Stimulated activated CD8-positive, alpha-beta memory T cell treated with anti-CD3 and anti-CD28 coated beads, Interleukin-4, amount 100 ng/mL, for 1 hour (primary cell): ENCODE measurements at places on chromosomes 4 and X.

DNA sequence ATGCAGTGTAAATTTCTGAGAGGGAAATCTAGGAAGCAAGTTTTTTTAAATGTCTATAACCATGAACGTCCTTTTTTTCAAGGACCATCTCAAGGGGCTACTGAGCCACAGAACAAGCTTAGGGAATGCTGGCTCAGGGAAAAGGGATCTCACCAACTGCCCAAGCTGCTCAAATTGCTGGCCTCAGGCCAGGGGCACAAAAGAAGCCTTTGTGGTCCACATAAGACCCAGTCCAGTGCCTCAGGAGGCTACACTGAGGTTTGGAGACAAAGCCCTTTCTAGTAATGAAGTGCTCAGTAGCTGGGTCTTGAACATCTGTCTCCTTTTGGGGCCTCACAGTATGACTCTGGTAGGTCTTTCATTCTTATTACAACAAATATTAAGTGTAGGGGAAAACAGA, 305.5 kb downstream of the RAB28 start:
- DNase-seq = no peak

DNA sequence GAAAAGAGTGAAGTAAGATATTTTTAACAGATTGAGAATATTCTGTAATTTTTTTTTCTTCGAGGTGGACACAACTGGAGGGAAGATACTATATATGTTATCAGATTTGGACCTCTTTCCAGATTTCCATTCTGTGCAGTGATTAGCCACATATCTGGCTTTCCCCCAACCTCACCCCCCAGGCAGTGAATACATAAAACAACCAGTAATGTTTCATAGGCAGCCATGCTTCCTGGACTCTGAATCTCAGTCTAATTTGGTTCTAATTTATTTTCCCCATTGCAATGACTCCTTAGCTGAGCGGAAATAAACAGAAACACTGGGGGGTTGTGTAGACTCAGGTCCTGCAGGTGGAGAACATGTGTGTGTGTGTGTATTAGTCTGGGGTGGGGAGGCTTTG, 226.5 kb downstream of the FBXW7 start:
- DNase-seq = no peak

GRCh38 chrX:39249999-39250398, 448.7 kb downstream of the MID1IP1 start:
- no peak for DNase-seq

DNA sequence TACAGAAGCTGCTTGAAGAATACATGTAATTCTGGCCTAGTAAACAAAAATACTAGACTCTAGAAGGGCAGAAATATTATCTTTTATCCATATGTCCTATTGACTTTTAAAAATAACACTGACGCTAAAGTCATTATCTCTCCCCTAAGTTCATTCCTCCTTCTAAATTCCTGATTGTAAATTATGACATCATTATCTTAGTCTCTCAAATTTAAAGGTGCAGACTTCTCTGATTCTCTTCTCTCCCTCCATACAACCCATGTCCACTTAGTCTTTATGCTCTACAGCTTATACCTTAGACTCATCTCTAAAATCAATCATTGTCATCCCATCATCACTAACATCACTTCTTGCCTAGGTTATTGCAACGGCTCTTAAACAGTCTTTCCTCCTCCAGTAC, 327.9 kb upstream of the GRIA3 start:
- no peak for DNase-seq

DNA sequence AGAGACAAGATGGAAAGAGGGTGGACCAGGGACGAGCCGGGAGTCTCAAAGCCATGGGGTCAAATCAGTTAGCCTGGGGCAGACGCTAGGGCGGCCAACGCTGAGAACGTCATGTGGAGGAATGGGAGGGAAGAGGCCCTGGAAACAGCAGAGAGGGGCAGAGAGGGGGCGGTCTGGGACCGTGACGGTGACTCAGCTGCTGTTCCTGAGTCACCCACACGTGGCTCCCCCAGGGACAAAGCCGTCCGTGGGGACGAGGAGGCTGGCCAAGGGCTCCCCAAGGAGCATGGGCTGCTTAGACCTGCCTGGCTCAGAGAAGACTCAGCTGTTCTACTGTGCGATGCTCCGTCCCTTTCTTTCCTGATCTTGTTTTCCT, 108.4 kb upstream of the LRPAP1 start:
- no peak for DNase-seq

- DNase-seq = no peak
Measured at GRCh38 chr4:170476351-170476750, 386.6 kb upstream of the AADAT start.

- no peak for DNase-seq
Measured at GRCh38 chr4:187711586-187711985, 284.0 kb upstream of the ZFP42 start.

DNA sequence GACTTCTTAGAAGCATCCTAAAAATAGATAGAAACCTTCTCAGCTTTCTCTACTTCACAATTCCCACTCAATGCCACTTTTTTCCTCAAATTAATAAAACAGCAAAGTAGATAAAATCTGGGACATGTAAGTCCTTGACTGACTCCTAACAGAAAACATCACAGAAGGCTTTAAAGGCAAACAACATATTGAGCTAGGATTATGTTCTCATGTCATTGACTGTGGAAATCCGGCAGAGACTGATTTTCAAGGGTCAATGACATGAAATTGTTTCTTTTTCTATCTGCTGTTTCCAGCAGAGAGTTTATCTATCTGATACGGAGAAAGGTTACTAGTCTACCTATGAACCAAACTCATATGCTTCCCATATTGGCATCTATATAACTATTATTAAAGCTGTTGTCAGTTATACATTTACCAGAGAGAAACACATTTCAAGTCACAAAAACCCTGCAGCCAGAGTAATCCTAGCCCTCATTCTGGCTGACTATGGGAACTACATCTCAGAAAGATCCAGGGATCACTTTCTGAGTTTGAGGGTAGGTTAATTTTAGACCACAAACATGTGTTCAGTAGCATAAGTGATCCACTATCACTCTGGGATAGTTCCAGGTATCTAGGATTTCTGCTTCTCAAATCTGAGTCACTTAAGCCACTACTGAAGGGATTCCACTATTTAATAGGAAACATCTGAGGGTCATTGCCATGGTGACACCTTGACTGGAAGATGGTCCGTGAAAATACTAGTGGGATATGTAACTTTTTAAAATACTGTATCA, 147.6 kb downstream of the PPP3CA start:
- no peak for DNase-seq

- no peak for DNase-seq
Measured at GRCh38 chrX:154650221-154650510, 3.2 kb downstream of the CTAG2 start.

GRCh38 chr4:5708449-5709206, at the start of gene EVC2:
Gene EVC2, minus strand, starts transcription at chr4:5708559. Its CDS starts 46 bp downstream, at chr4:5708513.
- no peak for DNase-seq

- no peak for DNase-seq
Measured at GRCh38 chr4:119678761-119679160, 50.2 kb upstream of the PDE5A start.

- no peak for DNase-seq
Measured at GRCh38 chr4:6812766-6813165, 30.2 kb downstream of the KIAA0232 start.

GRCh38 chr4:27720010-27720766, 859.5 kb downstream of the STIM2 start:
- no peak for DNase-seq

DNA sequence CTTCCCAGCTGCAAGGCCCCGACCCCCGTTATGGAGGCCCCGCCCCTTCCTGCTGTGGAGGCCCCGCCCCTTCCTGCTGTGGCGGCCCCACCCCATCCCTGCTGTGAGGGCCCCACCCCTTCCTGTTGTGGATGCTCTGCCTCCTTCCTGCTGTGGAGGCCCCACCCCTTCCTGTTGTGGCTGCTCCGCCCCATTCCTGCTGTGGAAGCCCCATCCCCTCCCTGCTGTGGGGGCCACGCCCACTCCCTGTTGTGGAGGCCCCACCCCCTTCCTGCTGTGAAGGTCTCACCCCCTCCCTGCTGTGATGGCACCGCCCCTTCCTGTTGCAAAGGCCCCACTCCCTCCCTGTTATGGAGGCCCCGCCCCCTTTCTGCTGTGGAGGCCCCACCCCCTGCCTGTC, 104.9 kb upstream of the PSAPL1 start:
- no peak for DNase-seq

- DNase-seq = no peak
Measured at GRCh38 chr4:118991686-118992085, 103.0 kb downstream of the SYNPO2 start.

DNA sequence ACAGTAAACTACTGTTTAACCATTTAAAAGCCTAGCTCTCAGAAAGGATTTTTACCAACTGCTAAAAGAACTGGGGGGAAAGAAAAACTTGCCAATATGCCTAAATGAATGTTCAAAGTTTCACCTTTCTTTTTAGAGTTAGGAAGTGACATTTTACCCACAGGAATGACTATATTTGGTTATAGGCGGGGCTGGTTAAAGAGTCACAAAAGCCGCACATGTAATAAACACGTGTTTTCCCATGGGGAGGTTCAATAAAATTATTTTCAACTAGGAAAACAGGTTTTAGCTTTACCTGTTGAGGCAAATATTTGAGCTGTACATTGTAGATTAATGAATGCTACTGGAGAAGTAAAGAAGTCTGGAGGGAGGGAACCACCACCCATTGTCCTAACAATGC, 41.6 kb upstream of the UGDH start:
- no peak for DNase-seq

- DNase-seq = no peak
Measured at GRCh38 chrX:153924149-153924861, 1.8 kb downstream of the ARHGAP4 start.

- no peak for DNase-seq
Measured at GRCh38 chr4:37873386-37873785, 17.5 kb upstream of the TBC1D1 start.

- no peak for DNase-seq
Measured at GRCh38 chr4:139560406-139561104, 4.5 kb upstream of the SETD7 start.

- DNase-seq = no peak
Measured at GRCh38 chr4:38129460-38130227, 169.4 kb downstream of the PTTG2 start.

DNA sequence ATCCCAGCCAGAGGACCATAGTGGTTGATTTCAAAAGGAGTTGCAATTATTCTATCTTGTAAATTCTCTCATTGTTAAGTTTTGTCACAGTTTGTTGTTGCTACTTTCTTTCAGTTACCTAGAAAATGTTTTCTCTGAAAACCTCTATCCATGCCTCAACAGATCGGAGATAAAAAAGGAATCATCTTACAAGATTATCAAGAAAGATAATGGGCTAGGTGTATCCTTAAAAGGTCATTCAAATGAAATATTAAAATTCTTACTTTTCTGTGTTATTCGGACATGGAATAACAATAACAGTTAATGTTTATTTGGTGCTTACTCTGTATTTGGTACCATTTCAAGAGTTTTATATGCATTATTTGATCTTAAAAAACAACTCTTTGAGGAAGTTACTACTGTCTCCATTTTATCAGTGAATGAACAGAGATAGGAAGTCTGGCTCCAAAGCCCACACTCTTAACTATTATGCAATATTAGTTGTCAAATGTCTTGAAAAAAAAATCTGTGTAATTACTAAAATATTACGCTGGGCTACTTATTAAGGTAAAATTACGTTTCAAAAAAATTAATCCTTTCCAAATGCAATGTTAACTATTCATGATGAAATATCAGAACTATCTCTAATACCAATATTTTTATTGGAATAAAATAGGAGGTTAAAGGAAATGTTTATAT, 97.5 kb downstream of the SNCA start:
- DNase-seq = no peak

- DNase-seq = no peak
Measured at GRCh38 chr4:151359576-151359975, 34.2 kb upstream of the SH3D19 start.

DNA sequence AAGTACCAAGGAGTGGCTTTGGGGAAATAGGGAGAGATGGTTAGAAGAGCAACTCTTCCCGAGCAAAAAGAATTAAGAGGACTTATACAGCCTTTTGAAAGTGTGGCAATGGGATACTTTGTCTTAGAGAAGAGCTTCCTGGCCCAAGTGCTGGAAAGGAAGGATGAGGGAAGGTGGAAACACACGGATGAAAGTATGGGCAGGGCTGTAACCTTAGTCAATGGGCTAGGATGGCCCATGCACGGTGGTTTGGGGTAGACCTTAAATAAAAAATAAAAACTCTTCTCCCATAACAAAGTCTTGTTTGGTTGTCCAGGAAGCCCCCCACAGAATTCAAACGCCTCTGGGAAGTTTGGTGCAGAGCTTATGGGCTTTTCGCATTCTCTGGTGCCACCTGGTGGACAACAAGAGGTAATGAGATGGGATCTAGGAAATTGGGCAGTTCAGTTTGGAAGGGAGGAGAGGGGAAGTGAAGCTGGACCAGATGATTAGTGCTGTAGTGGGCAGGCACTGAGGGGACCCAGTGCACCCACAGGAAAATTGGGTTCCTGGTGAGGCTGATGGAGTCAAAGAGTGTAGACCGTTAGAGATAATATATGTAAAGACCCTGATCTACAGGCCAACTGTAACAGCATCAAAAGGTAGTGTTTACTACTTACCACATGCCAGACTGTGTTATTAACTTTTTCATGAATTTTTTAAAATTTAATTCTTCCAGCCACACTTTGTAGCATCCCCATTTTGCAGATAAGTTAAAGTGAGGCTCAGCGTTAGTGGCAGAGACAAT, 13.8 kb upstream of the ENOX2 start:
- DNase-seq = peak; percentile 7

DNA sequence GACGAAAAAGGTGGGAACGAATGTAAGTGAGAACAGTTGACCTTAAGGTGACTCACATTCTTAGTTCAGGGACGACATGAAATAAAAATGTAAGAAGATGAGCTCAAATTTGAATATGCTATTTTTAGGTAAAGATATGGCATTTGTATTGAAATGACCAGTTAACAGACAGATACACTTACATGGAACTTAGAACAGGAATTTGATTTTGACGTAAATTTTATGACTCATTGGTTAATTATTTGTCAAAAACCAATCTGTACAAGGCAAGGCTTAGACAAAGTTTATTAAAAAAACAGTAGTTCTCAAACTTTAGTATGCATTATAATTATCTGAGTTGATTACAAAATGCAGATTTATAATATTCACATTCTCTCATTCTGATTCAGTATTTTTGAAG, 469.4 kb downstream of the CFAP47 start:
- DNase-seq = no peak

DNA sequence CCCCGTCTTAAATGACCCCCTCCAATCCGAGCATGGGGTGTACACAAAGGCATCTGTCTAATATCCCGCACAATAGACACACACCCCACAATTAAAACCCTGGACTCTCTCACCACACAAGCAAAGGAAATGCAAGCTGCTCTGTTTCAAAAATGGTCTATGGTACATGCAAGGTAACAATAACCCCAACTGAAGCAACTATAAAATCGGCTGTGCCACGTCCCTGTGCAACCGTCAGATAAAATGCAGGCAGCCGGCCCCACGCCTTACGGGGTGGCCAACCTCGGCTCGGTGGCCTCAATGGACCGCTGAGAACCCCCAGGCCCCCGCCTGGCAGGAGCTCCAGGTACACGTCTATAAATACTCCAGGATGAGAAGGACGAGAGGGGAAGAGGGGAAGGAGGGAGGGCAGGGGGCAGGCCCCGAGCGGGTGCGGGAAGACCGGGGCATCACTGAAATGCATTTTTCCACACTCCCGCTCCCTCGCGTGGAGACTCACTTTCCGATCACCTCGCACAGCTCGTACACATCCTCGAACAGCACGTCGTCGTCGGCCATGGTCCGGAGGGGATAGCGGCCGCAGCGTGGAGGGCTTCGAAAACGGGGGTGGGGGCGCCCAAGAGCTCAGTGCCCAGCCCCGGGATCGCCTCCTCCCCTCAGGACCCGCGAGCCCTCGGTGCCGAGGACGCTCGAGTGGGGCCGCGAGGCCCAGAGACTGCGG, 763 bp downstream of the CASK start:
- DNase-seq = no peak
